ENCODE measurements at places on chromosomes 4 and X.

DNA sequence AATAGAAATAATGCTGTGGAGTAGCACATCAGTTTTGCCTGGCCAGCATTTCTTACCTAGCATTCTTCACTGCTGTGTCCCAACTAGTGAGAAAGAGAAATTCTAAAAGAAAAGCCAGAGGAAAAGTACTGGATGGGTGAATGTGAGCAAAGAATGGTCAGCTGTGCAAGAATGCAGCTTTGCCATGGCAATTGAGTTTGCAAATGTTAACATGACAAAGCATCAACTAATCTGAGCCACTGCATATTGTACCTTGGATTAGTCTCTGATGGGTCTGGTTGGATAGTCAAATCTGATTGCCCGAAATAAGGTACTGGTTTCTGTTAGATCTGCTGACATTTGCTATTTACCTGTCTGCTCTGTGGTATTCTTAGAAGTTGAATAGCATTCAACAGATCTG lies 38.7 kb downstream of the ADD1 start:
- no peak for DNase-seq

GRCh38 chrX:124931241-124931640 lies 388.4 kb upstream of the TEX13C start:
- no peak for DNase-seq

GRCh38 chrX:39112143-39112542 lies 310.9 kb downstream of the MID1IP1 start:
- no peak for DNase-seq

GRCh38 chrX:103376979-103377324 lies 614 bp downstream of the BEX3 start:
- DNase-seq: no peak

GRCh38 chr4:37040816-37041215 lies 203.7 kb upstream of the NWD2 start:
- no peak for DNase-seq

- DNase-seq: no peak
These were observed 335.9 kb upstream of the AADAT start for GRCh38 chr4:170425521-170426143.

- no peak for DNase-seq
These were observed 113.0 kb downstream of the NHS start for GRCh38 chrX:17488036-17488435.

GRCh38 chrX:20218836-20219505 lies 47.7 kb downstream of the RPS6KA3 start:
- no peak for DNase-seq

DNA sequence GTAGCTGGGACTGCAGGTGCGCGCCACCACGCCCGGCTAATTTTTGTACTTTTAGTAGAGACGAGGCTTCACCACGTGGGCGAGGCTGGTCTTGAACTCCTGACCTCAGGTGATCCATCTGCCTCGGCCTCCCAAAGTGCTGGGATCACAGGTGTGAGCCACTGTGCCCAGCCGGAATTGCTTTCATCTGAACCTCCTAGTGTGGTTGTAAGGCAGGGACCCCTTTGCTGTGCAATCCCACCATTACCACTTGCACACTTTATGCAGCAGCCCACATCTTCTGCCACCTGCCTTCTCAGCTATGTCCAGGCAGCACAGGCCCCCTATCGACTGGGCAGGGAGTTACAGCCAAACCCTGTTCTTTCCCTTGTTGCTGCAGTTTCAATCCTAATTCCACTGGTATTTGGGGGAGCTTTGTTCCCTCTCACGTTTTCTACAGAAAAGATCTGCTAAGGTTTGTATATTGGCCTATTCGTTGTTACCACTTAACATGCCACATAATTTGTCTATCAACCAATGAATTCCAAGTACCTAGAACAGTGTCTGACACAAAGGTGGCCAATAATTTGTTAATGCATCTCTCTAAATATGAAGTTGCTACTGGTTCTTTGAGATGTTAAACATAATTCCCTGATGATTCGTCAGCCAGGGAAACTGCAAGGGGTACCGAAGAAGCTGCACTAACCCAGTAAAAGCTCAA lies 6.5 kb downstream of the RPL39 start:
- peak; percentile 53 for DNase-seq

GRCh38 chrX:11535156-11535919 lies 130.4 kb downstream of the ARHGAP6 start:
- no peak for DNase-seq

DNA sequence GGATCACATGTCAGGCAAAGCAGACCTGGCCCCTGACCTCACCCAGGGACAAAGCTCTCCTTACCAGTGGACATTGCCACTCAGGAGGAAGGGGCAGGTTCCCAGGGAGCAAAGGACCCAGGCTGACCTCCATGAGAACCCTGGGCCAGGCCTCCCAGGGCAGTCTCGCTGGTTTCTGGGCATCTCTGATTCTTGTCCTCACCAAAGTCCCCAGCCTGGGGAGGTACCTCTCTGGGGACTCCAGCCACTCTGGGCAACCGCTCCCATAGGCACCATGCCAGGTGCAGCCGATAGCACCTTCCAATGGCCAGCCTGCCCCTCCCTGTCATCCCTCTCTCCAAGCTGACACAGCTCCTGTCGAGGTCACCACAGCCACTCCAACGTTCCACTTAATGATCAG lies 7.9 kb downstream of the EVC2 start:
- DNase-seq: no peak

GRCh38 chr4:84218031-84218430 lies 281.1 kb downstream of the NKX6-1 start:
- no peak for DNase-seq

DNA sequence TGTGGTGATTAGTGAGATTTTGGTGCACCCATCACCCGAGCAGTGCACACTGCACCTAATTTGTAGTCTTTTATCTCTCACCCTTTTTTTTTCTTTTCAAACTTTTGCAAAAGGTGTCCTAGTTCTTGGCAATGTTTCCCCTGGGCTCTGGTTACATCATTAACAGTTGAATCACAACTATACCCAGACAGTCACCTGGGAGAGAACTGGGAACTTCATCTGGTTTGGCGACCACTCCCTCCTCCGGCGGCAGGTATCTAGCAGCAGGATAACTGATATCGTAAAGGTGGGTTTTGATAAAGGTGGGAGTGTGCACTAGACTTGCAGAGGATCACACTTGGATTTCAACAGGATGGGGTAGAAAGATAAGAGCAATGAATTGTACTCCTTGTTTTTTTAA lies 140.5 kb downstream of the CHIC2 start:
- no peak for DNase-seq

DNA sequence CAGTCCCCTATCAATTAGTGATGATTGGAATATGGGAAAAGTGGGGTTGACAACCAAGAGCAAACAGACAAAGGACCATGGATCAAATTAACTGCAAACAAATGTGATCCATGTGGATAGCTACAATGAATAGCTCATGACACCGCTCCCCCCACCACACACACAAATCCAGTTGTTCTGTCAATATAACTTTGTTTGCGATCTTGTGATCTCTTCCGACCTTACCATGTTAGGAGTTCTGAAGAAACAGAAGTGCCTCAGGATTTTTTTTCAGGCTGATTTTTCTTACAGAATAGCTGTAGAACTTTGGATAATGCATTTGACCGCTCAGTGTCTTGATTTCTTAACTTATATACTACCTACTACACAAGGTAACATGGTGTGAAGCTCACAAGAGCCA lies 116.6 kb downstream of the SH2D1A start:
- no peak for DNase-seq

- no peak for DNase-seq
These were observed 8.1 kb upstream of the SAP30 start for GRCh38 chr4:173362666-173363065.

GRCh38 chr4:17664755-17665154 lies 50.3 kb downstream of the MED28 start:
- DNase-seq: peak; percentile 4

DNA sequence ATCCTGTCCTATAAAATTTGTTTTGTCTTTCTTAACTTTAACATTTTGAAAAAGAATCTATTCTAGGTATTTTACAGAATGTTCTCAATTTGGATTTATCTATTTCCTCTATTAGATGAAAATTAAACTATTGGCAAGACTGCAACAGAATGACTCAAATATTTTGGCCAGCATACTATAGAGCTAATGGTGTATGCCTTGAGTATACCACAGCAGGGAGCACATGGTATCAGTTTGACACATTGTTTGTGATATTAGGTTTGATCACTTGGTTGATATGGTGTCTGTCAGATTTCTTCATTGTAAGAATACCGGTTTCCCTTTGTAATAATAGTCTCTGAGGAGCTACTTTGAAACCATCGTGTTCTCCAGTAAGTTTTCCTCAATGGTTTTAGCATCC lies 87.8 kb upstream of the NPNT start:
- DNase-seq: no peak

GRCh38 chr4:37541956-37542355 lies 144.2 kb downstream of the RELL1 start:
- DNase-seq: no peak

DNA sequence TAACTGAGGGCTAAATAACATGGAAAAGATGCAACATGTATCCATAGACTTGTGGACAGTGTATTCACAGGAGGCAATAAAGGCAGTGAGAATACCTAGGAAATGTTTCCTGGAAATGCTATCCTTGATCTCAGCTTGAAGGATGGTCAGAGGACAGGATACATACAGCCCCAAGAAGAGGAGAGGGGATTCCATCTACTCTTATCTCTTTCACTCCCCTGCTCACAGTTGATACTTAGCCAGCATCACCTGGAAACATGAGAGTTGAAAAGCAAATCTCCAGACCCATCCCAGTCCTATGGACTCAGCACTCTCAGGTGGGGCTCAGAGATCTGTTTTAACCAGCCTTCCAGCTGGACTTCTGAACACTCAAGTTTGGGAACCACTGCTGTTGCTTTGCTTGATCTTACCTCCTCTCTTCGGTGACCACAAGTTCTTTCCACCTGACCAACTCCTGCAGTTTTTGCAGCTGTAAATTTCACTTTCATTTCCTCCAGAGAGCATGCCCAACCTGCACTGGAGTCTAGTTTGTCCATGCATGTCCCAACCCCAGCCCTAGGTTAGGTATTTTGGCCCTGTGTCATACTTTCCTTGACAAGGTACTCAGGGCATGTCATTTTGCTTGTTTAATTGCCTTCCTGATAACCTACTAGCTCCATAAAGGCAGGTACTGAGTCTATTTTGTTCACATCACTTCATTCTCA lies 10.4 kb downstream of the RELL1 start:
- no peak for DNase-seq

GRCh38 chrX:70635669-70636068 lies 191.0 kb downstream of the DLG3 start:
- no peak for DNase-seq

Data from hematopoietic multipotent progenitor cell treated with erythropoietin and hydrocortisone succinate and interleukin-3 and kit ligand, for 8 days (in vitro differentiated cells).